ENCODE measurements at places on chromosomes 3 and 15.

GRCh38 chr15:40633178-40633577 is 39.1 kb downstream of the KNL1 start:
- no peak for DNase-seq

- DNase-seq = no peak
Observed at GRCh38 chr15:52463638-52464037, 65.0 kb downstream of the MYO5A start.

- no peak for DNase-seq
Observed at GRCh38 chr3:72907131-72907711, 19.4 kb downstream of the GXYLT2 start.

DNA sequence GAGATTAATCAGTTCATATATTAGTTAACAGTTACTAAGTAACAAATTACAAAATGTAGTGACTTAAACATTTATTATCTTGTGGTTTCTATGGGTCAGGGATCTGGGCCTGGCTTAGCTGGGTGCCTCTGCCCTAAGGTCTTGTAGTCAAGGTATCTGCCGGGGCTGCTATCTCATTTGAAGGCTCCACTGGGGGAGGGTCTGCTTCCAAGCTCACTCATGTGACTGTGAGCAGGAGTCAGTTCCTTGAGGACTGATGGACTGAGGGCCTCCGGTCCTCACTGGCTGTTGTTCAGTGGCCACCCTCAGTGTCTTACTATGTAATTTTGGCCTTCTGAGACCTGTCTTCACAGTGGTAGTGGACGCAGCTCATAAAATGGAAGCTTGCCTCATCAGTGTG is 135.9 kb upstream of the PLXNA1 start:
- no peak for DNase-seq

DNA sequence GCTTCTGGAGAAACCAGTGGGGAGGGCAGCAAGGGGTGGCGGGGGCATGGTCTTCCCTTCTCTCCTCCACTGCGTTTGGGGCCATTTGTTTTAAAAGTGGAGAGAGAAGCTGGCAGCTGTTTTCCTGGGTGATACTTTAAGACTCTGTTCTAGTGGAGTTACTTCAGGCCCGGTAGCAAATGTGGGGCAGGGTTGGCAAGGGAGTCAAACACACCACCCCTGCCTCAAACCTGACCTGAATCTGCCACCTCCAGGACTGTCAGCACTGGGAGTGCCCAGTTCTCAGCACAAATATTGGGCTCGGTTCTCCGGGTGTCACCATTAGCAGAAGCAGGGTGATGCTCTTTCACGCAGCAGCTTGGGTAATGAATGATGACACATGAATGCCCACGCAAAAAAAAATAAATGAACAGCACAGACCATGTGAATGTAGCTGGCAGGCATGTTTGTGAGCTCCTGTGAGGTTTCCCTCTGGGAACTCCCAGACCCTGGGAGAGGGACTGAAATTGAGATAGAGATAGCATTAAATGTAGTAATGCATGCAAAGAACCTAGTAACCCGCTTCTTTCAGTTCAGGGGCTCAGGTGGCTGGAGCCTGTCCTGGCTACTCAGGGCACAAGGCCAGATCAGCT is 424.0 kb downstream of the MCTP2 start:
- DNase-seq = no peak

DNA sequence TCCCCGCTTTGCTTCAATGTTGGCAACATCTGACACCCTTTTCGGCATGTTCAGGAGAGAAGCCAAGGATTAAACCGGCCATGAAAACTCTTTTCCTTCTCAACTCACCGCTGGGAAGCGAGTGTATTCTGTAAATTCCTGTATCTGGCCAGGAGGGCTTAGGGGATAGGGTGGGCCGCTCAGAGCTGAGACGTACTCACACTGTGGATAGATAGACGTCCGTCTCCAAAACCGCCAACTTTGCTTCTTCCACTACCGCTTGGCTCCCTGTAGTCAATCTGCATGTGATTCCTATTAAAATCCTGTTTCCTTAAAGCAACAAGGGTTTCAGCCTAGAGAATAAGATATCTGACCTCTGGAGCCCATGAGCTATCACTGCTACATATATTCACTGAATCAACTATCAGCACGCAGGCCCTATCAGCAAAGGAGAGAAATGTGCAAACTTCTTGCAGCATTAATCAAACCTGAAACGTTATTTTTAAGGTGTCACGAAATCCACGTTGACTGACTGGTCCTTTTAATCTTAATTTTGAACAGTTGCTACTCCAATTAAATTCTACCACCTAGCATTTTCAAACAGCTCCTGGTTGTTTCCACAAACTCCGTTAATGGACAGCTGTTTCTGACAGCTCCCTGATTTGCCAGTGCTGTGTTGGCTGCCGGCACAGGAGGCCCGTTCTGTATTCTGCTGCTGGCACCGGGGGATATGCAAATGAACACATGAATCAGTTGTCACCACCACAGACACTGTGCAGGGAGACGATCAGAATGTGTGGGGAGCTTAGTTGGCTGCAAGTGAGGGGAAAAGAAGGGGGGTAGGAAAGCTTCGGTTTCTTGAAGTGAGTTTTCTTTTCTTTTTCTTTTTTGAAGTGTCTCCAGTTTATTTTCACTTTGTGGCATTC is 438.9 kb upstream of the ARRDC4 start:
- DNase-seq = no peak

DNA sequence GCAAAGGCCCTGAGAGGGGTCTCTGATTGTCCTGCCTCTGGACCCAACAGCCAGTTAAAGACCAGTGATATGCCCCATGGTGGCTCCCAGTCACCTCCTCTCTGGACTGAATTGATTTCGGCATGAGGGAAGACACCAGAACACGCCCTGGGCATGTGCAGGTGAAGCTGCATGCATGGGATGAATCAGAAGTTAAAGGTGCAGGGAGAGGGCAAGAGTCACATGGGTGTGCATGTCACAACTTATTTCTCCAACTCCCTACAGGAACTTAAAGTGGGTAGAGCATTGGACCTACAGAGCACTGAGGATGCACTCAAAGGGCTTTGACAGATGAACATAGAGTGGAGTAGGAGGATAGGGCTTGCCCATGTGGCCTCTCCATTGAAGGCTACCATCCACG is 16.9 kb upstream of the RHCG start:
- no peak for DNase-seq

GRCh38 chr3:11465744-11466616 is 177.7 kb downstream of the VGLL4 start:
- no peak for DNase-seq

- no peak for DNase-seq
Observed at GRCh38 chr15:80403712-80404056, 498 bp upstream of the ARNT2 start.

- no peak for DNase-seq
Observed at GRCh38 chr3:142027735-142028134, 121.6 kb downstream of the TFDP2 start.

DNA sequence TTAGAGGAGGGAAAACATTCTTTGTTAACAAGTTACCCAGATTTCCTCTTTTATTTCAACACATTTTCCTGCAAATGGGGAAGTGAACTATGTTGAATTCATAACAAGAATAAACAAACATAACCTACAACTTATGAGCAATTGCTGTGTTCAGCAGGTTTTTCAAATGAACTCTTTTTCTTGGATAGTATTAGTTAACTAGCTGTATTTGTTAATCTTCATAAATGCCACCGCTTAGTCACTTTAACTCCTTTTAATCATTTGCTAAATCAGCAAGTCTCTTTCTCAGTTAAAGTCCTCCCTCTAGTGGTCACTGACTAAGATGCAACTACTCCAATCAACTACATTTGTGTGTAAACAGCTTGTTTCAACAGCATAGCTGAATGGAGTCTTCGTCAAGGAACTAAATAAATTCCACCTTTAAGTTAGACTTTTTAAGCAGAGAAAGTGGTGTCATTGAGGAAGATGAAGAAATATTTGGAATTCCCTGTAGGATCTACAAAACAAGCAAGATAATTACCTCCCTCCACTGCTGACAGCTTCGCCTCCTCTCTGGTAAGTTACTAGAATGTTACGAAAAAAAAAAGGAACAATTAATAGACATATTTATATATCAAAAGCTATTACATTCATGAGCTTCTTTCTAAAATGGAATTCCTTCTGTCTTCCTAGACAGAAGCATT is 1122.0 kb downstream of the ROBO1 start:
- no peak for DNase-seq

DNA sequence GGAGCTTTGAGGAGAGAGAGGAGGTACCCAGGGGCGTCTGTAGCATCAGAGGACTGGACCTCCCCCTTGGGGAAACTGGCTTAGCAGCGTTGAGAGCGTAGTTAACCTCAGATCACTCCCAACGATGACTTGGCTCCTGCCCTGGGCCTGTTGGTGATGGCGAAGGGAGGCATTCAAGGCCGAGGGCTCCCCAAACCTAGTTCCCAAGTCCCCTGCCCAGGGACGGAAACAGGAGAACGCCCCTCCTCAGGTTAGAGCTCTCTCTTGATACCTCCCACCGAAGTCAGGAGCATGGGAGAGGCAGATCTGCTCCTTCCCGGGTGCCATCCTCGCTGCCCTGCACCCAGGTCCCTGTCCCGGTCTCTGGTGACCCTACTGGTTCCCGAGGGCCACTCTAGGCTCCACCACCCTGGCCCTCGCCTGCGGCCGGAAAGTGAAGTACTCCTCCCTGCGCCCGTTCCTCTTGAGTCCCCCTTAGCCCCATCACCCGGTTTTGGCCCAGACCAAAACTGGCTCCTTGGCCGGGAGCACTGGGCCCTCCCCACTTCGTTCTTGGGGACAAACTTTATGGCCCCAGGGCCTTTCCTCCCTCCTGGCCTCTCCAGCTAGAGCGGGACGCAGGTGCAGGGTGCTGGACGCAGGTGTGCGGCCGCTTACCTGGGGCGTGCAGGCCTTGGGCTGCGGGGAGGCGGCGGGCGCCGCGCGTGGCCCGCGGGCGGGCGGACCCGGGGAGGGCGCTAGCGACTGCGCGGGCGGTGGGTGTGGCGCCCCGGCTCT is 2.6 kb upstream of the SKOR1 start:
- DNase-seq = no peak

DNA sequence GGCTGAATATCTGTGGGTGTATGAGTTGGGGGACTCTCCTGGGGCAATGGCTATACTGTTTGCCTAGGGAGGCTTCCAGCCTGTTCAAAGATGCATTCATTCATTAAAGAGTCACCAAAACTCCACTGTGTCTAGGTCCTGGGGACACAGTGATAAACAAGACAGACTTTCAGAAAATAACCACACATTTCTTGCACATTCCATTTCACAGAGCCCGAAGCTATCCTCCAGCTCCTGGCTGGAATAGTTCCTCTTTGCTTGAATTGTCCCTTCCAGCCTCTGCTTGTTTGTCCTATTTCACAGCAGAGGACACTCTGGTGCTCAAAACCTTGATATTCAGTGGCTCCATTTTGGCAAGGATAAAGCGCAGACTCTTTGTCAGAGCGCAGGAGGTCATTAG is 61.7 kb upstream of the ITGA11 start:
- no peak for DNase-seq

- DNase-seq = no peak
Observed at GRCh38 chr3:184690192-184690883, 21.5 kb downstream of the MAGEF1 start.

GRCh38 chr15:55226127-55226526 is 29.4 kb upstream of the RSL24D1 start:
- no peak for DNase-seq

DNA sequence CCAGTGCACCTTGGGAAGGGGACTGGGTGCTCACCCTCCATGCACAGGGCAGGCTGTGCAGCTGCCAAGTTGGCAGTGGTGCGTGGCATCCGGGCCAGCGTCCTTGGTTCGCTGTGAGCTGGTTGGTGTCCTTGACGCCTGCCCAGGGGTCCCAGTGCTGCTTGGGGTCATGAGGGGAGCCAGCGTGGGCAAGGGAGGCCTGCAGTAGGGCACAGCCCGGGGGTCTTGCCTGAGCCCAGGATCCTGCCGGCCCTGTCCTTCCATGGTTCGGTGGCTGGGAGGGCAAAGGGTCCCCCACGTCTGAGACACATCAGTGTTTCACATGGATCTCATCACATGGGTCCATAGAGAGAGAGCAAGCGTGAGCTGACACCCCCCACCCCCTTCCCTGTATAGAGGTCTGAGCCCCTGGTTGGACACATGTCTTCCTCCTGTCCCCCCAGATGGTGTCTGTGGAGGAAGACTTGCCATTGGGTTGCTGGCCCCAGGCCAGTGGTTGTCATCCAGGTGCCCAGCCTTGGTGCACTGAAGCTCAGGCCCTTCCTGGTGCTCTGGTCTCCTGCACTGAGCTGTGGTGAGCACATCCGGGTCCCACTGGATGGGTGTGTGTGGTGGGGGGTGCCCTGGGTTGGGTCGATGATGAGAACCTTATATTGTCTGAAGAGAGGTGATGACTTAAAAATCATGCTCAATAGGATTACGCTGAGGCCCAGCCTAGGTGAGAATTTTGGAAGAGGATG is 232.3 kb downstream of the SNRPN start:
- no peak for DNase-seq
